ENCODE measurements at places on chromosomes 7 and 10. TPM values are rescaled to one million over a fixed set of nuclear protein-coding genes. Genes with fewer than 3 reads are reported as not detected.

The C10orf53 gene
- not detected for total RNA-seq

DNA sequence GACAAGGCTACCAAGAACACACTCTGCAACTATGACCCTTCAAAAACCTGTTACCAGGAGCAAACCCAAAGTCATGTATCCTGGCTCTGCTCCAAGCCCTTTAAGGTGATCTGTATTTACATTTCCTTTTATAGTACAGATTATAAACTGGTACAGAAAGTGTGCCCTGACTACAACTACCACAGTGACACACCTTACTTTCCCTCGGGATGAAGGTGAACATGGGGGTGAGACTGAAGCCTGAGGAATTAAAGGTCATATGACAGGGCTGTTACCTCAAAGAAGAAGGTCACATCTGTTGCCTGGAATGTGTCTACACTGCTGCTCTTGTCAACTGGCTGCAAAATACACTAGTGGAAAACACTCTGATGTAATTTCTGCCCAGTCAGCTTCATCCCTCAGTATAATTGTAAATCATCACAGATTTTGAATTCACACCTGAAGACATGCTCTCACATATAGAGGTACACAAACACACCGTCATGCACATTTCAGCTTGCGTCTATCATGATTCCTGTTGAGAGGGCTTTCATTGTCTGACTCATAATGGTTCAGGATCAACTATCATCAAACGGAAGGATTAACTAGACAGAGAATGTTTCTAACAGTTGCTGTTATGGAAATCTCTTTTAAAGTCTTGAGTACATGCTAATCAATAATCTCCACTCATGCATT, 318.3 kb downstream of the NXPH1 start:
- H3K36me3 ChIP-seq: no peaks in the 10 kb centered on the region
- no peaks in the 10 kb centered on the region for H3K4me1 ChIP-seq
- H3K4me3 ChIP-seq: no peak overlapping the region
- DNase-seq: no peak
- H3K27ac ChIP-seq: no peak overlapping the region
- H3K27me3 ChIP-seq: no peaks in the 10 kb centered on the region

DNA sequence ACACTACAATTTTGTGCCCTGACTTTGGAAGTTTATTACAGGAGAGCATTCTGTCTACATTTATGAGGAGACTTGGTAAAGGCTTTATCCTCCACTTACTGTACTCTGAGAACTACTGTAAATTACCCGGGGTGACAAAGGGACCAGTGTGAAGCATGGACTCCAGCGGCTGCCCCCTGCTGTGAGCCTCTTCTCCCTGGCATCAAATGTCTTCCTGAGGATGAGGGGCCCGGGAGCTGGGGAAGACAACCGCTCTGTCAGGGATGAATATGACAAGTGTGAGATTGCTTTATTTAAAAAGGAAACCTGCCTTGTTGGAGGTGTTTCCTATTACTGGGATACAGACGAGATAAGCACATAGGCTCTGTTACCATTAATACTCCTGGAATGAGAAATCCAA, 714.8 kb downstream of the CCSER2 start:
- H3K4me1 ChIP-seq: no peaks in the 10 kb centered on the region
- no peak overlapping the region for H3K27ac ChIP-seq
- DNase-seq: no peak

- no peaks in the 10 kb centered on the region for H3K27me3 ChIP-seq
- no peaks in the 10 kb centered on the region for H3K36me3 ChIP-seq
- peaks cover 2% of the 10 kb centered on the region for H3K4me1 ChIP-seq
- no peak overlapping the region for H3K4me3 ChIP-seq
- no peak overlapping the region for H3K27ac ChIP-seq
Observed at GRCh38 chr10:475709-476454, 213.6 kb downstream of the DIP2C start.

- no peaks in the 10 kb centered on the region for H3K36me3 ChIP-seq
- H3K4me1 ChIP-seq: no peaks in the 10 kb centered on the region
- H3K4me3 ChIP-seq: no peak overlapping the region
- no peak overlapping the region for H3K27ac ChIP-seq
Observed at GRCh38 chr10:3406556-3406955, 234.0 kb upstream of the PITRM1 start.

DNA sequence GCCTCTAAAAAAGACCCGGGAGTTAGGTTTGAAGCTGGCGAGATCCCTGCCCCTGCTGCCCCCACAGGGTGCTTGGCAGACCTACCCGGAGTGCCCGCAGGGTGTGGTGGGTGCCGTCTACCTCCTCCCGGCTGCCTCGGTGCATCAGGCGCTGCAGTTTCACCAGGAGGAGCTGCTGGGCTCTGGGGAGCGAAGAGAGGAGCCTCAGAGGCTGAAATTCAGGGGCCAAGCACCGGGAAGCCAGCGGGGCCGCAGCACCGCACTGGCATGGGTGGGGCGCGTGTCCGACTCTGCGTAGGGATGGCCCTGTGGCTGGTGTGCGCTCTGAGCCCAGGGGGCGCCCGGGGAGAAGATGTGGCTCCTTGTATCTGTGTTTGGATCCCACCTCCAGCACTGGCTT, 74.3 kb upstream of the GNA12 start:
- no peaks in the 10 kb centered on the region for H3K36me3 ChIP-seq
- no peak overlapping the region for H3K4me3 ChIP-seq
- H3K27me3 ChIP-seq: no peaks in the 10 kb centered on the region
- H3K27ac ChIP-seq: no peak overlapping the region
- H3K4me1 ChIP-seq: no peaks in the 10 kb centered on the region
- no peak for DNase-seq
